ENCODE measurements at places on chromosomes 6 and 20.

- no peak for DNase-seq
Measured at GRCh38 chr6:150145427-150145826, 2.6 kb downstream of the PPP1R14C start.

- DNase-seq, result no peak
Measured at GRCh38 chr20:36824142-36824940, 50.8 kb upstream of the DSN1 start.

DNA sequence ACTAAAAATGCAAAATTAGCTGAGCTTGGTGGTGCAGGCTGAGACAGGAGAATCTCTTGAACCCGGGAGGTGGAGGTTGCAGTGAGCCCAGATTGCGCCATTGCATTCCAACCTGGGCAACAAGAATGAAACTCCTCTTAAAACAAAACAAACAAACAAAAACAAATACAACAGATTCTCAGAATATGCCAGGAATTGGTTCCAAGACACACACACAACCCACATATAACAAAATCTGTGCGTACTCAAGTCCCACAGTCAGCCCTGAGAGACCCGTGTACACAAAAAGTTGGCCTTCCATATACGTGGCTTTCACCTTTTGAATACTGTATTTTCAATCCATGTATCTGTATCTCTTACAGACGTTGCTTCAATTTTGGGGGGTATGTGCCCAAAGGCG is 98.9 kb upstream of the MARCKS start:
- no peak for DNase-seq

GRCh38 chr20:46575937-46576461 is 25.5 kb upstream of the OCSTAMP start:
- no peak for DNase-seq

- no peak for DNase-seq
Measured at GRCh38 chr6:92887871-92888270, 531.5 kb downstream of the EPHA7 start.

DNA sequence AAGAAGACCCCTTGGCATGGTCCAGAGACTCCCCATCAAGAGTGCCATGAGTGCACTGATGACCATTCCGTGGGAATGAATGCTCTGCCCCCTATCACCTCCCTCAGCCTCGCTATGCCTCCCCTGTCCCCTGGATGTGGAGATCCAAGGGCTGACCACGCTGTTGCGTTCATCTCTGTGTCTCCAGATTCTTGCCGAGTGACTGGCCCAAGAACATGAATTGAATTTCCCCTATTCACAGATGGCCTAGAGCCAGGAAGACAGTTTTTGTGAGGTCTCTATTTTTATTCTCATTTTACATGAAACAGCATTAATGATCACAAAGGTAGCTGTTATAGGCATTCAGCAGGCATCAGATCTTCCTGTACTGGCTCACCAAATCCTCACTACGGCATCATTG is 33.6 kb downstream of the MAFB start:
- DNase-seq, result no peak

GRCh38 chr6:56458324-56458884 is 184.3 kb downstream of the DST start:
- DNase-seq, result no peak

GRCh38 chr6:91196729-91197128 is 609.9 kb upstream of the MAP3K7 start:
- DNase-seq, result no peak

DNA sequence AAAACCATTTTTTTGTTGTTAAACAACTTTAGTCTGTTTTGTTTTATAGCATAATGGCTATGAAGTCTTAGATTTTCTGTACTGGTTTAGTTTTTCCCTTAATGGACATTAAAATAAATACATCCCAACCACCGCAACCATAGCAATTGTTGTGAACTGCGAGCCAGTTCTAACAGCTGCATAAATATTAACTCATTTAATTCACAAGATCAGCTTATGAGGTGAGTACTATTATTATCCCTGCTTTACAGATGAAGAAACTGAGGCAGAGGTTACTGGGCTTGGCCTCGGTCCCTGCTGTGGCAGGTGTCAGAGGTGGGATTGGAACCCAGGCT is 23.1 kb downstream of the MOCS3 start:
- DNase-seq, result no peak

- DNase-seq, result no peak
Measured at GRCh38 chr20:5657190-5657875, 92.9 kb upstream of the SHLD1 start.

DNA sequence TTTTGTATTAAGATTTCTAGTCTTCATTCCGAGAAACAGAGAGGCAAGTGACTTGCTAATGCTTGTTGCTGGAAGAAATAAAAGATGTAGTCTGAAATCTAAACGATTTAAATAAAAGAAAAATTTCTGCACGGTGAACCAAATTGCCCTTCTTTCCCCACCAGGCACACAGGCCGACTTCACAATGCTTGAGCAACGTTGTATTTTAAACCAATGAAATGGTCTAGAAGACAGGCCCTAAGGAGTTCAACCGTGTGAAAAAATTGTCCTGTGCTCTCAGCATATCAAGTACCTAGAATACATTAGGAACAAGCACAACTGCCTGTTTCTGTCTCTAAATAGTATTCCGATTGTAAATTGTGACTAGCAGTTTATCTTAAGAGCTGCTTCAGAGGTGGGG is 308.8 kb upstream of the SOX4 start:
- DNase-seq, result no peak

- no peak for DNase-seq
Measured at GRCh38 chr20:62739581-62740285, 31.1 kb downstream of the NTSR1 start.

Measured in stimulated activated CD4-positive, alpha-beta T cell treated with anti-CD3 and anti-CD28 coated beads, Interleukin-1b, Interleukin-23, amount 100 ng/mL, for 1 hour (primary cell).